ENCODE measurements at places on chromosomes 6 and 20. TPM values are rescaled to one million over a fixed set of nuclear protein-coding genes. Genes with fewer than 3 reads are reported as not detected.

DNA sequence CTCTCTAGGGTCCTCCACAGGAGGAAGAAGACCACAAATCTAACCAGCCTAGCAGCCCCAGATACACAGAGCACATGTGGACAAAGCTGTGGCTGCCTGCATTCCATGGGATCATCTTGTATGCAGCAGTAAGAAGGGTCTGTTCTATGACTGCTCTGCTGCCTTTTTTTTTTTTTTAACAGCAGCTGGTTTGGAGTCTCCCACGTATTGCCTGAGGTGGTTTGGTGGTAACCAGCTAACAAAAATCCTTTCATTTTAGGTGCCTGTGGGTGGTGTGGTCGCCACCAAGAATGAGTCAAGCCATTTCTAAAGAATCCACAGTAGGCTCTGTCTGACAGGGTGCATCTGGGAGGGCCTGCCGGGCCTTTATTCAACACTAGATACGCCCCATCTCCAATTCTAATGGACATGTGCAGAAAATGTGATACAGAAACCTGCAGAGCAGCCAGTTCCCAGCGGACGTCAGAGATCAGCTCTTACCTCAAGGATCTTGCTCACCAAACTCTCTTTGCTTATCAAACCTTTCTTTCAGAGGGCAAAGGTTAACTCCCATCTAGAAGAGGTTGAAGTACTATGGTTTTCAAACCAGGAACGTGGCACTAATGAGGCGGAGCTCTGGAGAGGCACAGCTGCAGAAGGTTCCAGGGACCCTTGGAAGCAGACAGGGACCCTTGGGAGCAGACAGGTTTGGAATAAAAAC, 32.0 kb downstream of the GNAS-AS1 start:
- peak; percentile 85 for DNase-seq

The SNAI1 gene
- total RNA-seq = 2.3 TPM

DNA sequence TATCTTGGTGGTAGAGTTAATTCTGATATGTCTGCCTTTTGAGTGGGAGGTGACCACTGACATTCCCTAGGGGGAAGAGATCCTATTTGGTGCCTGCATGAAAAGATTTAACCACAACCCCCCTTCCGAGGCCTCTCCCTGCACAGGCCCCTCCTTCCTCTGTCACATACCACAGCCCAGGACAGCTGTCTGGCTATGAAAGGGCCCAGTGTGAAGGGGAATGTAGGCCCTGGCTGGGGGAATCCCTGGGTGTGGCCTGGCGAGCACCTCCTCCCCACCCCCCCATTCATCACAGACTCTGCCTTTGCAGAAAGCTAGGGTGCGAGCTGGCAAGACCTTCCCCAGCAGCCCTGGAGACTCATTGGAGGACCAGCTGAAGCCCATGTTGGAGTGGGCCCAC, 27.4 kb upstream of the MAPRE1 start:
- peak; percentile 69 for DNase-seq

The PLTP gene
- total RNA-seq = 3.2 TPM

DNA sequence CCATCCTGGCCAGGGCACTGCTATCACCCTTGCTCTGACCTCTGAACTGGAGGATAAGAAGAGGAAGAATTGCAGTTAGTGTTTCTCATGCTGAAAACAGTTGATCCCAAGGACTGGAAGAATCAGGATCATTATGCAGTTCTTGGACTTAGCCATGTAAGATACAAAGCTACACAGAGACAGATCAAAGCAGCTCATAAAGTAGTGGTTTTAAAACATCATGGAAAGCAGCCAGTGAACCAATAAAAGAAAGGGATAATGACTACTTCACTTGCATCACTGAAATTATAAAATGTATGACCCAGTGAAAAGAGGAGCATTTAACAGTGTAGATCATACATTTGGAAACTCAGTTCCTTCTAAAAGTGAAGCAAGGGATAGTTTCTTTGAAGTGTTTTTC, 47.7 kb downstream of the DNAH8 start:
- DNase-seq = no peak

The MEP1A gene
- not detected for total RNA-seq

The SLC22A16 gene
- total RNA-seq = not detected

- DNase-seq = no peak
Measured at GRCh38 chr6:33279971-33280511, 3.1 kb downstream of the B3GALT4 start.

DNA sequence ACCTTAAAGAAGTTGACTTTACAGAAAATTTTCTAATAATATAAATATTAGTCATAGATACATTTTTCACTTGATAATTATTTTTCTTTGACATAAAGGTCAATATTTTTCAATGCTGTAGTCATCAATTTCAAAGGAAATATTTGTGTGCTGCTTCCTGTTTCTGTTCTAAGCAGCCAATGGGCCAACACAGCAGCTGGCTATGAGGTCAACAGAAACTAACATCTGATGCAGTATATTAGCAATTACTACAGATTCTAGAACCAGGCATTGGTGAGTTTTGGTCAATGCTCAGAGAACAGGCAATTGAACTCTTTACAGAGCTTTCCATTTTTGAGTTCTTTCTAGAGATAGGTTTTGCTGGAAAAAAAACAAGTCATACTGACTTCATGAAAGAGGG, 669.6 kb upstream of the NRSN1 start:
- DNase-seq = no peak

DNA sequence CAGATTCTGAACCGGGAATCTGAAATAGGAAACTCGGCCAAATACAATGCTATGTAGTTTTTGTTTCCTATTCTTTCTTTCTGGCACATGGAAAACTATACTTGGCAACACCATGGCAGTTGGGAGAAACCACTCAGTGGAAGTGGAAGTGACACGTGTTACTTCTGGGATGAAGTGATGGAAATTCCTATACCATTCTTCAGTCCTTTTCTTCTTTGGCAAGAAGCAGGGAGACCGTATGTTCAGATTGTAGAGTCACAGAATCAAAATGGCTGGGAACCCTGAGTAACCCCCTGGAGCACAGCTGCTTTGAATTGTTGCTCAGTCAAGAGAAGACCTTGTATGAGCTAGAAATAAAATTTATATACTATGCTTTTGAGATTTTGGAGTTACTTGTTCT, 18.8 kb upstream of the TINAG start:
- DNase-seq = no peak

DNA sequence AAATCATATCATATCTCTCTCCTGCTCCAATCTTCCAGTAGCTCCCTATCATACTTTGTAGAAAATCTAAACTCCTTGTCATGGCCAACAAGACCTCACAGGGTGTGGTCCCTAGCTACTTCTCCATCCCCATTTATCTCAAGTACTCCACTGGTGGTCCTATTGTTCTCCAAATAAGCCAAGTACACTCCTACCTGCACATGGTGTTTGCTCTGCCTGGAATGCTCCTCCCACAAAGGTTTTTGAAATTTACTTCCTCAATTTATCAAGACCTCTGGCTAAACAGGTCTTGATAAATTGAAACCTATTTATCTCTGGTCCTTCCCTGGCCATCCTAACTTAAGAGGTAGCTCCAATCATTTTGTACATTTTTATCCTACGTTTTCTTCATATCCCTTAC, 12.1 kb downstream of the TMX4 start:
- DNase-seq = no peak

GRCh38 chr6:114739656-114740055, 396.8 kb upstream of the HS3ST5 start:
- no peak for DNase-seq

- DNase-seq = no peak
Measured at GRCh38 chr20:23873370-23874015, 6.1 kb downstream of the CST5 start.

DNA sequence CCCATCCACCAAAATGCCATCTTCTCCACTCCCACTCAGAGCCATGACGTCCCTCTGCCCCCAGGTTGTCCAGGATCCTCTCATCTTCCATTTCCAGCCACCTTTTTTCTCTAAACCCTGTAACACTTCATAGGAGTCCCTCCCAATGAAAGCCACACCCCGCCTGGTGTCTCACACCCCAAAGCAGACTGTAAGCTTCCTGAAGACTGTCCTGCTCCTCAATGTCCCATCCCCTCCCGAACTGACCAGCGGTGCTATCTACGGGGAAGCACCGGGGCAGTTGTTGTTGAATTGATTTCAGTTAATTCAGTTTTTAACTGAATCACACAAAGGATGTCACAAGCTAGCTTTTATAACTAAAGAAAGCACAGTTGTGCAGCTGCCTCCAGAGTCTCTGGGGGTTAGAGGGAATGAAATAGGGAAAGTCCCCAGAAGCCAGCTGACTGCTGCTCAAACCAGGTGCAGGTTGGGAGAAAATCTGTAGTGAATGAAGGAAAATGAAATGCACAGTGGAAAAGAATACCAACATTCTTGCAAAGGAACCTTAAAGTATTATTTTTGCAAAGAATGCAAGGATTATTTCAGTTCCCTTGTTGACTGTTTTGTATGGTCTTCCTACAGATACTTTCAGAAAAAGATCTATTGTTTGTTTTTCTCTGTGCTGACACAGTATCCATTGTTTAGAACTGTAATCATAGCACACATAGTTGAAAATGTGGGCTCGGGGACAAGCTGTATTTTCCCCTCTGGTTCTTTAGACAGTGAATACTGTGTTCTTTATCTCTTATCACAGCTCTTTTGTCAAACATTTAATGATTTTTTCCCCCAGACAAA, 222.6 kb upstream of the QKI start:
- no peak for DNase-seq

The SSTR4 gene
- total RNA-seq = not detected

DNA sequence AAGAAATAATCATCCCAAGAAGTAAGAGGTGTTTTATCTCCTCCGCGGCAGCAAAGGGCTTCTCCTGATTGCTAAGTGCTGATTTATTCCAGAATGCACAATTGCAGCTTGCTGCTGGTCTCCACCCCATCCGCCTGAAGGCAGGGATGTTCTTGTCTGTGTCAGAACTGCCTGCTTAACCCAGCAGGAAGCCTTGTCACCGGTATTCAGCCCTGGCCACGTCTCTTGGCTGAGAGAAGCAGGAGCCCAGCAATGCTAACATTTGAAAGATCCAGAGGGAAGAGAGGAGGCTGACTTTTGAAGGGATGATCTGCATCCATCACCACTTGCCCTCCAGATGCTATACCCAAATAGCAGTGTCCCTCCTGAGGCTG, 4.2 kb downstream of the SCML4 start:
- peak; percentile 86 for DNase-seq

DNA sequence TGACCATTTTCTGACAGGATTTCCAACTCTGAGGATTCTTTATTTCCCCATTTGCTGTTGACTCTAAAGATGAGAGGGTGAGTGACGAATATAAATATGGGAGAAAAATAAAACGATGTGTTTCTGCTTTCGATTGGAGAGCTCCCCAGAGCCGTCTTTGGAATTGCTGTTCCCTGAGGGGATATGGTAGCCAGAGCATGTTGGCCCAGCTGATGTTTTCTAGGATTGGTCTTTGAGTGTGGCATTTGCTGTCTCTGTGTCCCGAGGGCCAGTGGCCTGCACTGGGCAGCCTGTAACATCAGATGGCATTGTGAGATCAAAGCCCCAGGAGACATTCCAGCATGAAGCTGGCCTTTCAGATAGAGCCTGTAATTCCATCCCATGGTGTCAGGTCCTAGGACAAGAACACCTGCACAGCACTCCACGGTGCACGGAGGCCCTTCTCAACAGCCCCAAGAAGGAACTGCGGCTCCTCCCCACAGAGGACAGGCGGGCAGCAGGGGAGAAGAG, 26.7 kb downstream of the PKIG start:
- no peak for DNase-seq

DNA sequence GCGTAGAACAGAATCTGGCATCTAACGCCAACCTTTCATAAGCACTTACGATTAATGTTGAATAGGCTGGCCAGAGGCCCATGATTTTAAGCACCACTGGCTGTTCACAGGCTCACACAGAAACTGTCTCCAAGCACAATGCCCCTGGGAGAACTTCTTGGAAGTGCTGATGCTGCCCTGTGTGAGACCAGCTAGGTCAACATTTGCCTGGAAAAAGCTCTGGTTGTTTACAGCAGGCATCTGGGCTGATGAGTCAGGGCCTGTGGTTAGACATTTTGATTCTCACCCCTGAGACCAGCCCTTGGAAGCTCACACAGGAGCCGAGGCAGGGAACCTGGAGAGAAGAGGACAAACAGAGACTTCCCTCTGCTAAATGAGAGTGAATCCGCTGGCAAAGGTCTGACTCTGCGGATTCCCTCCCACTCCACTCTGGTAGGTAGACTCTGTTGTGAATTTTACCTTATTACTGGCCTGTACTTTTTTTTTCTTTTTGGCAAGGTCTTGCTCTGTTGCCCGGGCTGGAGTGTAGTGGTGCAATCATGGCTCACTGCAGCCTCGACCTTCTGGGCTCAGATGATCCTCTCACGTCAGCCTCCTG, 6.8 kb upstream of the SULF2 start:
- DNase-seq = no peak

- no peak for DNase-seq
Measured at GRCh38 chr6:149231778-149232177, 85.7 kb upstream of the TAB2 start.

- no peak for DNase-seq
Measured at GRCh38 chr6:63685446-63686379, 50.1 kb downstream of the PHF3 start.

- DNase-seq = peak; percentile 75
Measured at GRCh38 chr6:71012866-71013469, 56.1 kb upstream of the B3GAT2 start.

GRCh38 chr6:40909811-40910210, 129.2 kb downstream of the UNC5CL start:
- DNase-seq = no peak

- peak; percentile 87 for DNase-seq
Measured at GRCh38 chr6:39865011-39865888, 69.0 kb downstream of the MOCS1 start.

DNA sequence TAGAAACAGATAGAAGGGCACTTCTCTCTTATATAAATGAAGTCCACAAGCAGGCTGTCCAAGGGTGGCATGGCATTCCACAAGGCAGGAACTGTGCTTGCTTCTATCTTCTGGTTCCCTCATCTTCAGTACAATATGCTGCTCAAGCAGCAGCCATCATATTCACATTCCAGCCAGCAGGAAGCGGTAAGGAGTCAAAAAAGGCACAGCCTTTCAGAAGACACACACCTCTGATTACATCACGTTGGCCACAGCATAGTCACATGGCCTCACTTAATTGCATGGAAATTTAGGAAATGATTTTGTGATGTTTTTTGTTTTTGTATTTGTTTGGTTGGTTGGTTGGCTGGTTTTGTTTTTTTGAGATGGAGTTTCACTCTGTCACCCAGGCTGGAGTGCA, 19.0 kb downstream of the REM1 start:
- no peak for DNase-seq

- DNase-seq = no peak
Measured at GRCh38 chr6:77987035-77987384, 334.2 kb downstream of the MEI4 start.

GRCh38 chr6:75147512-75147911, 58.3 kb downstream of the COL12A1 start:
- no peak for DNase-seq

The CALHM4 gene
- not detected for total RNA-seq

GRCh38 chr20:62111148-62111547, 11.1 kb upstream of the LSM14B start:
- DNase-seq = no peak

DNA sequence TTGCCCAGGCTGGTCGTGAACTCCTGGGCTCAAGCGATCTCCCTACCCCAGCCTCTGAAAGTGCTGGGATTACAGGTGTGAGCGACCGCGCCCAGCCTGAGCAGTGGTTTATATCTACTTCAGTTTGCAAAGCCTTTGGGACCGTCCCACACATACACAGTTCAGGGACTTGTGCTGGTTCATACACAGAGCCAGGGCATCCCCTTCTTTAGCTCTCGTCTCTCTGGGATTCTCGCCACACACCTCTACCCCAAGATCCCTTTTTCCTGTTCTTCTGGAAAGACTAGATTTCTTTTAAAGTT, 12.5 kb downstream of the CAP2 start:
- no peak for DNase-seq
